ENCODE measurements at places on chromosomes 4 and X.
A peak's percentile ranks its signal among the peaks of the same experiment; 100 is the strongest.

DNA sequence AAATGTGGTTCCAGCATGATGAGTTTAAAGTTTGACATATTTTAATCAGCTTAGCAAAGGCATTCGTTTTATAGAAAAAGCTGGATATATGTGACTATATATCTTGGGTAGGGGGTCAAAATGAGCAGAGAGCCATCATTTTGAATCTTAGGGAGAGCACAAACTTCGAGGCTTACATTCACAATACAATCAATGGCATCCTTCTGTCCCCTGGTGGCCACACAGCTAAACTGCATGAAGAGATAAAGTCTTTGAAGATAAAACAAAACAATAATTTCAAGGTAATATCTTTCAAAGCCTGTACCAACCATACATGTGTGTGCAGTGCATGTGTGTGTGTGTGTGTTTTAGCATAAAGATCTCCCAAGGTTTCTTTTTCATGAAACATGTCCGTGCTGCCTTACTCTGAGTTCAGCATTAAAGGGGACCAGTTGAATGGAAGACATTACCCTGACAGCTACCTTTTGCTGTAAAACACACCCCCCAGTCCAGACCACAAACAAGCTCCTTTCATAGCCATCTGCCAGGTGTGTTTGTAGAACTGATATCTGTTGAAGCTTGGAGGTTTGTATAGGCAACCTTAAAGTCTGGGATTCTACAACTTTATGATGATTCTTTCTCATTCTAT lies 22.0 kb downstream of the DYNLT3 start:
- DNase-seq, result no peak

GRCh38 chr4:181957088-181957487 lies 286.1 kb upstream of the TENM3 start:
- DNase-seq, result no peak

- DNase-seq, result no peak
These were observed 6.1 kb upstream of the ABRAXAS1 start for GRCh38 chr4:83490876-83491450.

DNA sequence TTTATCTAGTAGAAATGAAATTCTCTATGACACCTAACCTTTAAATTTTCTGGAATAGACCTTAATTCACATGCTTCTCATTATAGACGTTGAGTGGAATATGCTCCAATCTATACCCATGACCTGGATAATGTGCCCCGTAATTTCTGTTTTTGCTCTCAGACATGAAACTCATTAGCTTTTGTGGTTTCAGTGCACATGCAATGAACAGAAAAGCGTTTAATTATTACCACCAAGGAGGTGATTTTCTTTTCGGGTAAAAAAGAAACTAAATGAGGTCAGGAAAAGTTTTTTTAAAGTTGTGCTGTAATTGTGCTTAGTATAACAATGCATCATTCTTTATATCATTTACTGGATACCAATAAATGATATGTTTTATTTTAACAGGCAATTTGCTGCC lies 1703.9 kb upstream of the TENM3 start:
- peak; percentile 38 for DNase-seq

DNA sequence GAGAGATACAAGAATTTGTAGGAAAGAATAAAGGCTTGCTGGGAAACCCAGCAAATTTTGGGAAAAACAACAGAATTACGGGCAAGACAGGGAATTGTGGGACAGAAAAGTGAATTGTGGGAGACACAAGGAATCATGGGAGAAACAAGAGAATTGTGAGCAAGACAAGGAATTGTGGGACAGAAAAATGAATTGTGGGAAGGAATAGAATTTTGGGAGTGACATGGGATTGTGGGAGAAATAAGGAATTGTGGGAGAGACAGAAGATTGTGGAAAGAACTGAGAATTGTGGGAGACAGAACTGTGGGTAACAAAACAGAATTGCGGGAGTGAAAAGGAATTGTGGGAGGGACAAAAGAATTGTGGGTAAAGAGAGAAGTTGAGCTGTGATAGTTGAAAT lies 1.2 kb upstream of the HCCS start:
- no peak for DNase-seq

- no peak for DNase-seq
These were observed 41.6 kb upstream of the UGT2B7 start for GRCh38 chr4:69054578-69055200.

DNA sequence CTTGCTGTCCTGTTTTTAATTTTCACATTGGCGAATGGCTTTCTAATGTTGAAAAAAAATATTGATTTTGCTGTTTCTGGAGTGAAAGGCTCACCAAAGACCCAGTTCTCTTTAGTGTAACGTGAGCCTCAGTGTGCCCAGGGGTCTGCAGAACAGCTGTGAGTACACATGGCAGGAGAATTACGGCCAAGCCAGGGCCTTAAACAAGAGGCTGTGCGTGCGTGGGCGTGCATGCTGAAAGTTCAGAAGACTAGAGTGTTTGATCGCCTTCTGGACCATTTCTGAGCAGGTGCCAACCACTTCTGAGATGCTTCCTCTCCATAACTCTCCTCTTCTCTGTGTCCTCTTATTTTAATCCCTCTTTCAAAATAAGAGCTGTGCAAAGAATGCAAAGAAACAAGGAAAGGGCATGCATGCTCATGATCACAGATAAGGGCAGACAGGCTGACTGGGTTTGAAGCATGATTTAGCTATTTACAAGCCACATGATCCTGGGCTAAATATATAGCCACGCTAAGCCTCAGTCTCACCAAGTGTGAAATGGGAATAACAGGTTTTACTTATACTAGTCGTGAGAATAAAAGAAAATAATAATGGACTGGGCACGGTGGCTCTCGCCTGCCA lies 9.9 kb downstream of the PHEX start:
- DNase-seq, result no peak

DNA sequence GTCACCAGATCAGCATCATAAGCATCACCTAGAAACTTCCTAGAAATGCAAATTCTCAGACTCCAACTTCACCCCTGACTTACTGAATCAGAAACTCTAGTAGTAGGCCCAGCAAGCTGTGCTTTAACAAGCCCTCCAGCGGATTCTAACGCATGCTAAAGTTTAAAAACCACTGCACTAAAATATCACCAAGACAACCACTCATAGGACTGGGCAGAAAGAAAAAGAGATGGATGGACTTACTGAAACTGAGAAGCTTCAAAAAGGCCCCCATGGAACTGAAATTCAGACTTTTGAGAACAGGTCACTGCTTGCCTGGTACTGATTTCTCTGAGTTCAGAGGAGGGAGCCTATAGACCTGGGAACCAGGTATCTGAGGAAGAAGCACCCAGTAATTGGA lies 40.1 kb downstream of the FAM241A start:
- no peak for DNase-seq

Data from NCI-H1417 treated with DMSO at 0.1 percent for 48 hours (cell line).